ENCODE measurements at places on chromosomes 7 and 10.

DNA sequence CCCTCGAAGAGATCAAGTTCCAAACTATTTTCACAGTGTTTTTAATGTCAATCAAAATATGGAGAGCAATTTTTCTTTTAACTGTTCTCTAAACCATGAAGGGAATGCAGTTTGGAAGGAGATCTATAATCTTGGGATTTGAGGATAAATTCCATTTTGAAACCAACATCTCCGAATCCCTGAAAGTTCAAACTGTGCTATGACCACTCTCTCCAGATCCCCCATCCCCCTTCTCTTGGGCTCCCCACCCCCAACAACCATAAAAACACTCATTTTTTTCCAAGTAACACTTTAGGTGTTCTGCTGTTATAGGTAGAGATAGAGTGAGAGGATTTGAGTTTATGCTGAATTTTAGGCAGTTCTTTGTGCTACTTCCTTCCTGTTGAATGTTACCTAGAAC is 1.7 kb downstream of the CALD1 start:
- DNase-seq = no peak

- no peak for DNase-seq
Observed at GRCh38 chr7:142629588-142630260, 119.5 kb upstream of the PRSS1 start.

DNA sequence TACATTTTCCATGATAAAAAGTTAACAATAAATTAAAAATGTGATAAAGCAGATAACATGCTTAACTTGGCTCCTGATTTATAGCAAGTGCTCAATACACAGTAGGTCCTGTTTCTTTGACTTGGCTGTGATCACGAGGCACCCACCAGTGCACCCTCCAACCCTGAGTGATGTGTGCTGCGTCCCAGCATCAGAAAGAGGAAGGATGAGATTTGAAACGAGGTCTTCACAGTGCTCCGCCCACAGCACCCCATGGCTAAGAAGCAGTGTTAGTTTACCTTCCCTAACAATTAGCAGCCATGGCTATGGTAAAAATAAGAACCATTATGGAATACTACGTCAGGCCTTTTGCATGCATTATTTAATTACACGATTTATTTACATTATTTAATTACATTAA is 292.0 kb upstream of the ZMIZ1 start:
- peak; percentile 24 for DNase-seq

DNA sequence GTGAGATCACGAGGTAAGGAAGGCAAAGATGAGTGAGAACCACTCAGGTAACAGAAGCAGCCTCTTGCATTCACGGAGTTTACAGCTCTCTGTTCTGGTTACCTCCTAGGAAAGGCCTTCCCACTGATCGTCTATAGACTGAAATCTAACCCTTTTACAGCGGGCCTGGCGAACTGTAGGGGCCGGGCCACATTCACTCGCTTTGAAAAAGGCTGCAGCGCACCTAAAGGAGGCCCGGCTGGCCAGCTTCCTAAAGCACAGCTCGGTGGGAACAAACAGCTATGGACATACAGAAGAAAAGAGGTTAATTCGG is 565 bp downstream of the ATP5MK start:
- DNase-seq = no peak

DNA sequence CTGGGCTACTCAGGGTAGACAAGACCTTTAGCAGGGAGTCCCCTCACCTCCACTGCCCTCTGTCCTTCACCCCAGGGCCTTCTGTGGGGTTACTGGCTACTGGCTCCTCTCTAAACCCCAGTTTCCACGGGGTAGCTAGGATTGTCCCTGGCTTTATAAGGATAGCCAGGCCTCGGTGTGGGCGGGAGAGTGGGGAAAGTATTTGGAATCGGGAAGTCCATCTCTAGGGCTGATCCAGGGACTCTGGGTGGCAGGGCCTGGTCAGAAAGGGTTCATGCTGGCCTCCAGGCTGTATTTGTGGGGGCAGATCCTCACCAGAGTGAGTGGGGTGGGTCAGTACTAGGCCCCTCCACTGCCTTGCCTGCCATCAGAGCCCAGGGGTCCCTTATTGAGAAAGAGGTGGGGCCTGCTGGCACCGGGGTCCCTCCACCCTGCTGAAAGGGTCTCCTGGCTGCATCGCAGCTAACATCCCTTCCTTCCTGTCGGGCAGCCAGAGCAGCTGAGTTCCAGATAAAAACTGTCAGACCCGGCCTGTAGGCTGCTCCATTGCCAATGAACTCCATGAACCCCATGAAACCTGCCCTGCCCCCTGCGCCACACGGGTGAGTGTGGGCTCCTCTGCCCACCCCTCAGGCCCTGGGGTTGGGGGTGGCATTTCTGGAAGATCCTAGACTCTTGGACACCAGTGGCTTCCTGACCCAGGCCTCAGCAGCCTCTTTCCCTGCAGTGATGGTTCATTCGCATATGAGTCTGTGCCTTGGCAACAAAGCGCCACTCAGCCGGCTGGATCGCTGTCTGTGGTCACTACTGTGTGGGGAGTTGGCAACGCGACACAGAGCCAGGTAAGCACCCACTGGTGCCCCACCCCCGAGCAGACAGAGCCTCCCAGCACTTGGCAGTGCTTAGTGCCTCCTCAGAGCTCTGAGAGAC is 7.3 kb downstream of the ZMIZ2 start:
- no peak for DNase-seq

DNA sequence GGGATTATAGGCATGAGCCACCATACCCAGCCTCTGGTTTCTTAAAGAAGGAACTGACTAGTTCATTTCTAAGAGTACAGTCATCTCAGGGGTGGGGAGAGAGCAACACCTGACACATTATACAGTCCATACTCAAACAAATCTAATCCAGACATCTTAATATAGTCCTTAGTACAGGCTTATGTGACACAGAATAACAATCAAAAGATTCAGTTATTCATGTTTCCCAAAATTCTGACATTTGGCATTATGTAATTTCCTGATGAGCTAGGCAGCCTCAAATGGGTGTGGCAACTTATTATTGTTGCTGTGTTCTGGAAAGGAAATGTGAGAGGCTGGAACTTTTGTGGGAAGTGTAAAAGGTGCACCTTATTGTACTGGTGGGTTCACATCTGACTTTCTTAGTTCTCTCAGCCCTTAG is 116.3 kb downstream of the WDFY4 start:
- no peak for DNase-seq

DNA sequence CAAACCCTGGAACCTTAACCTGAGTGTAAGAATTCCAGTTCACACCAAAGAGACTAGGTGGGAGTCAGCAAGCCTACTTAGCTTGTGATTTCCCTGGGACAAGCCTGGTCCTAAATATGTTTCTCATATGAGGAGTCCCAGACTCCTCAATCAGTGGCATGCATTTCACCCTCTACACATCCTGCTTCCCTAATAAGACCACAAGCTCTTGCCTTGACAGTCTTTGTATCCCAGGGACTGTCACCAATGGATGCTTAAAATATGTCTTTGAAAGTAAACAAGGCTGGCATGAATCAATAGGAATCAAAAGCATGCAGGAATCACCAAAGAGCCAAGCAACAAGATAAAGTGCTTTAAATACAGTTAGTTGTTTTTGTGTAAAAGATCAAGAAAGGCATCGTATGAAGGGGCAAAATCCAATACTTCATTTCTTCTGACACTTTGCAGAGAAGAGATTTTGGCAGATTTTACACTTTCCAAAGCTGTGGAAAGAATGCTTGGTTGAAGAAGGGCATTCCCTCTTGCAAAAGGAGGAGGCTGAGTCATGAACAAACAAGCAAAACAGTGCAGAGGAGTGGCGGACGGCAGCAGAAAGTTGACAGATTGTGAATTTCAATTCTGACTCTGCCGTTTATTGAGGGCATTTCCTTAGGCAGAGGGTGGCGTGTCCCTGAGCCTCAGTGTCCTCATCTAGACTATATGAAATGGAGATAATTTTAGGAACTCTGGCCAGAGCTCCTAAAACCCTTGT is 8.5 kb upstream of the NFE2L3 start:
- DNase-seq = no peak

DNA sequence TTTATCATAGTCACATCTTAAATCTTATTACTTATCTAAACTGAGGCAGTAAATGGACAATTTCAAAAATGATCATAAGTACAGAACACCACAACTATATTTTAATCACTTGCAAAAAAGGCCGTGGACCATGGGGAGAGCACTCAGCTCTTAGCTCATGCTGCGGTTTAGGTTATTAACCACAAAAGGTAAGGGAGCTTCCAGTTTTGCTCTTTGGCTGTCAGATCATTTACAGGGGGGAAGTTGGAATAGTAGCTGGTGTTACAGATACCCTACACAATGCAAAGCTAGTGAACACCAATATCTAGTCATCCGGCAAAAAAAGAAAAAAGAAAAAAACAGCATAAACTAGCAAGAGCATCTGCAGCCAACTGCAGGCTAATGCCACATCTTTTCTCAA is 147.0 kb downstream of the BBS9 start:
- DNase-seq = no peak

GRCh38 chr7:16515785-16516685 is 10.6 kb upstream of the LRRC72 start:
- no peak for DNase-seq

DNA sequence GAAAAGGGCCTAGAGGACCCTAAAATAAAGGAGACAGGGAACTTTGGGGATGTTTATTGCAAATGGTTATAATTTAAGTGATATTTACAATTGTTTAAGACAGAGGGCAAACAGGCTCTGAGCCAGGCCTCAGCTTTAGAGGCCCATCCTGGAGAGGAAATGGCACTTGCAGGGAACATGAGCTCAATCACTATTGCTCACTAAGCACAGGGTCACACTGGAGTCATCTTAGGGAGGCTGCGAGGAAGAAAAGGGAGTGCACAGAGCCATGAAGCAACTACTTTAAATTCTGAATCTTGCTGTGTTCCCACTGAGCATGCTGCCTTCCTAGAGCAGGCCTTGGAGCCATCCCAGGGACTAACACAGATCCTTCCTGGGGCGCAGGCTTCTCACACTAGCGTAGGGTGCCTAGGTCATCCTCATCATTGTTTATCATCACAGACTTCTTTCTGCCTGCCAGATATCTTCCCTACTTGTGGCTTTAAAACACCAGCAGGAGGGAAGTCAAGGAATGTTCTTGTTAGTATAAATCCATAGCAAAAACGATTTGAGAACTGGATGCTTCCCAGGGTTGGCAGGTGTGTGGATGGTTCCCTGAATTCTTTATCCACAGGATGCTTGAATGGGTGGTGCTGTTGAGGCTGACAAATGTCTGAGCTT is 12.7 kb upstream of the DNAJB12 start:
- DNase-seq = no peak

- DNase-seq = no peak
Observed at GRCh38 chr10:12771981-12772760, 229.3 kb downstream of the CCDC3 start.

GRCh38 chr7:158361326-158361946 is 226.2 kb downstream of the PTPRN2 start:
- DNase-seq = no peak

GRCh38 chr10:113360870-113361269 is 192.0 kb upstream of the HABP2 start:
- DNase-seq = no peak

DNA sequence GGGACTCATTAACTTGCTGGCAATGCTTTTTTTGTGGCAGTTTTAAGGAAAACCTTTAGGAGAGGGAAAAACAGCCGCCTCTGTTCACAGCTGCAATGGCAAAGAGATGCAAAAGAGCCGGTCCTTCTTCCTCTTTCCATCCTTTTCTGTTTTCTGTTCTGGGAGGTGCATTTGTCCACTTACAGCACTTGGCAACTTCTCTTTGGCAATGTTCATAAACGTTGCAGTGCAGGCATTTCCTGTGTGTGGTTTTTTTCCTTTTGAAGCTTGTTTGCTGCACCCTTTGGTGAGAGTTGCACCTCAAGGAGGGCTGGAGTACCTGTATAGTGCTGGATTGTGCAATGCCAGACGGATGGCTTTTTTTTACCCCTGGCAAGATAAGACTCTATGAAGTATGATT is 53.9 kb upstream of the HABP2 start:
- DNase-seq = no peak

DNA sequence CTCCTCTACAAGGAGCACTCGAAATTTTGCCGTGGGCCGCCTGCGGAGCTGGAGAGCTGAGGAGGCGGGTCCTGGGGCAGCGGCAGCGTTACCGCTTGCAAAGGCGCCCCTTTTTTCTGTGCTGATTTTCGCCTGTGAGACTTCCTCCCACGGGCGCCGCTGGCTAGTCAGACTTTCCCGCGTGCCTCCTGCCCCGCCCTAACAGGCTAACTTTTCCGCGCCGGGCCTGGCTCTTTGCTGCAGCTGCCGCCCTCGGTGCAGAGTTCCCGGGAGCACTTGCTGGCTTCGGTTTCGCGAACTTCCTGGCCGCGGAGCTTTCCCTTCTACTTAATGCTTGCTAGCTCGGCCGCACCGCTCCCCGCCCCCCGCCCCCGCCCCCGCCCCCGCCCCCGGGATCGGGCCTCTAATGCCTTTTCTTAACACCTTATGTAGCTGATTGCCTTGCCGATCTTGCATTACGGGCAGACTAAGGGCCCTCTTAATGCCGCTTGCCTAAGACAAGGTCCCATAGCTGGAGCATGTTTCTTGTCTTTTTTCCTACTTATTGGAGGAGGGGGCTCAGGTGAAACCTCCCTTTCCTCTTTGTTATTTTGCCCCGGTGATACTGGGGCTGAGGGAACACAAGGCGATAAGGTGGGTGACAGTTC is 37.9 kb upstream of the RASGEF1A start:
- DNase-seq = peak; percentile 76

DNA sequence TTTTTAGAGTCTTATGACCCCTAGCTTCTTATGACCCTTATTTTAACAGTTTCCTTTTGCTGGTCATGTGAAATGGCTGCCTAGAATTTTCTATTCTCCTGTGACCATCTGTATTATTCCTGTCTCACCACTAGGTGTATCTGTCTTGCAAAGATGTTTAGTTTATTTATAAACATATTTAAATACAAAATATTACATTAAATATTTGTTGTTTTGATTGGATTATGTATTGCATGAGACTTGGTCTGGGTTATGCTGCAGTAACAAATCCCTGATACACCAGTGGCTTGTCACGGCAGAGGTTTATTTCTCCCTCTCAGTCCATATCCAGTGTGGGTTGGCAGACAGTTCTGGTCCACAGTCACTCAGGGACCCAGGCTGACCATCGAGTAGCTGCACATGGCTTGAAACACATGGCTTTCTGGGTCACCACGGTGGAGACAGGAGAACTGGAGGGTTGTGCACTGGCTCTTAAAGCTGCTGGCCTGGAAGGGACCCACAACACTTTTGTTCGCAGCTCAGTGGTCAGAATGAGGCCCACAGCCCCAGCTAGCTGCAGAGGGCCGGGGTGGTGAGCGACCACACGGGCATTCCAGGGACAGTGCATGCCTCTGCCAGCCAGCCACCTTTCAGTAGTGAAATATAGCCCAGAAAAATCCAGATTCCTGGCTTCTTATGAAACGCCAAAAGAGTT is 7.4 kb downstream of the RASSF4 start:
- peak; percentile 25 for DNase-seq

DNA sequence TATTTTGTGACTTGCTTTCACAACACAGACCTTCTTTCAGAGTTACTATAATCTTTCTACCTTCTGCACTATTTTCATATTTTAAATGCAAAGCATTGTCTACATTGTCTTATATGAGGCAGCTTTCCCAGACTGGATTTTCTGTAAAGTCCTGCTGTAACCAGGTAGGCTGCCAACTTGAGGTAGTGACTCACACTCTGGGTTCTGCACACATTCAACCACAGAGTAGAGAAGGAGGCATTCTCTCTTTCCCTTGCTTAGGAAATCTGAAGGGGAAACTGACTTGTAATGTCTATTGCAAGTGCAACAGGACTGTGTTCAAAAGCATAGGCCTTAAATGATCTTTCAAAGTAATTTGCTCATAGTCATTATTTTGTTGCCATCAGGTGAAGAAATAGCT is 461.4 kb downstream of the GRM8 start:
- DNase-seq = no peak

Measured in Kasumi-1 (cell line).